Stimulated activated CD4-positive, alpha-beta T cell treated with anti-CD3 and anti-CD28 coated beads, TNF-alpha, amount 100 ng/mL, for 24 hours (primary cell): ENCODE measurements at places on chromosomes 12 and 14.

GRCh38 chr12:118055144-118055557 is 5.8 kb downstream of the WSB2 start:
- DNase-seq, result peak; percentile 69

GRCh38 chr14:50063876-50064420 is 52.4 kb downstream of the VCPKMT start:
- no peak for DNase-seq

DNA sequence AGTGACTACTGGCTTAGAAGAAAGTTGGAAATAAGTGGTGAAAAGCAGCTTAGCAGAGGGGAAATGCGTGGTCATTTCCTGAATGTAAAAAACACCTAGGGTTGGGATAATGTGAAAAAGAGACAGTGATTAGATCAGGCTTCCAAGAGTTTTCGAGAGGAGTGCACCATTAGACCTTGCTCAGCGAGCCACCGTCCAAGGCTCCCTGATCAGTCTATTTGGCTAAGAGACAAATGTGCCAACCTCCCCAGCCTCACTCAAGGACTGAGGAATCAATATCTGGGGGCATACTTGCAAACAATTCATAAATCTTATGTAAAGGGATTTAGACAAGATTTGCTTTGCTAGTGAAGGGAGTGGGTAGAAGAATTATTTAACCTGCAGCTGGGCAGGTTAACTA is 594.5 kb downstream of the NRXN3 start:
- DNase-seq, result no peak

DNA sequence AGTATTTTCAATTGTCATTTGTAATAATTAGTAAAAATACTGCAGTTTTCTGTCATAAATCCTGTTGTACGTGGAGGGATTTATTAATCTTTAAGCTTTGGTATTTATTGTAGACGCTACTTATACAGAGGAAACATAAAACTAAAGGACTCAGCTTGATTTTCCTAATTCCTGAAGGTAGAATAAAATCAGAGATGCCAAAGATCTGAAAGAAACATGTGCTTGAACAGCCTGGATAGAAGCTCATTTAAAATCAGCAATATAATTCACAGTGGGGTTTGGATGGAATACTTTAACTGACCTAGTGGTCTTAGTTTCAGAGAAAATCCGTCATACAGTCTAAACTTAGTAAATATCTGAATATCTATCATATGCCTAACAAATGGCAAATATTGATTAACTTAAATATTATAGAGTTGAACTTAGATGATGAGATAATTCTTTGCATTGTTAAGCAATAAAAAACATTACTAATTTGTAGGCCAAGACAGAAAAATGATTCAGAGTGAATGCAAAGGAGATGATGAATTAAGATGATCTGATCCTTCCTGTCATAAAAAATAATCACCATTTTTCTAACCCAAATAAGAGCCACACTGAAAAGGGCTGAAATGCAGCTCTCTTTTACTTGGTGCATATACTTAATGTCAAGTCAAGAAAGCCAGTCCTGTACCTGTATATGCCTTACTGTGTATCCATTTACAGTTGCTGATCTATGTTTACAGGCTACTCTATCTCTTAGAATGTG is 397.1 kb upstream of the DCN start:
- DNase-seq, result no peak

- DNase-seq, result no peak
Measured at GRCh38 chr14:55254581-55254980, 16.6 kb upstream of the FBXO34 start.

DNA sequence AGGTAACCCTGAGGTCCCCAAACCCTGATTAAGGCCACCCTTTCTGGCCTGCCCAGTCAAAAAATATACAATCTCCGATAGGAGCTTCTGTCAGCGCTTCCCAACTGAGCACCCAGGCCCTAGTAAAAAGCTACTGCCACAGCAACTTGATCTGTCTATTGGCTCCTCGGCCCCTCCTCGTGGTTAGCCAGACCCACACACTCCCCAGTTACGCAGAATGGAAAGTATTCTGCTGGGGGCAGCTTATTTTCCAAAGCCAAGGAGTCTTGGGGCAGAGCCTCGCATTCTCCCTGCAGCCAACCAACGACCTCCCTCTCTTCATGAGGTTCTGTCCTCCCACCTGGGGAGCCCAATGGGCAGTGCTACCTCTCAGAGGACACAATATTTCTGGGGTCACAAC is 32.1 kb downstream of the FMNL3 start:
- DNase-seq, result no peak

- no peak for DNase-seq
Measured at GRCh38 chr14:28012629-28013415, 753.8 kb upstream of the FOXG1 start.

GRCh38 chr12:25550186-25550585 is 2.9 kb downstream of the LMNTD1 start:
- DNase-seq, result no peak

- no peak for DNase-seq
Measured at GRCh38 chr12:15933751-15934150, 22.6 kb downstream of the DERA start.

GRCh38 chr12:3139760-3140159 is 62.6 kb downstream of the TSPAN9 start:
- DNase-seq, result no peak

- no peak for DNase-seq
Measured at GRCh38 chr14:31122921-31123320, 84.7 kb downstream of the HECTD1 start.

- DNase-seq, result no peak
Measured at GRCh38 chr14:42214981-42215491, 608.4 kb downstream of the LRFN5 start.

GRCh38 chr12:132046561-132046960 is 96.8 kb downstream of the EP400 start:
- DNase-seq, result no peak

DNA sequence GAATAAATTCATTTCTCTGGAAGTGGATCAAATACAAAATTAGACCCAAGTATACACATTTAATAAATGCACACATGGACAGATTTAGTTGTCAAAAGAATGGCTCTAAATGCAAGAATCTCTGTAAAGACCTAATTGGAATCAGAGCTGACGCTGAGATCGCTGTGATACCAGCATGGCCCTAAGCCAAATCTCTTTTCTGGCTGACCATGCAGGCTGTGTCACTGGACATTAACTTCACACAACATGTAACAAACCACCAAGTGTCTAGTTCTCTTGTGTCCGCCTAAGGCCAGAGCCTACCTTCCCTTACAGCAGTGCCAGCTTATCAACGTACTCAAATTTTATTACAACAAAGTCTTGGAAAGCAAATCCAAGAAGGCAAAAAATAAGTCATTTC is 127.5 kb downstream of the MED13L start:
- DNase-seq, result no peak

DNA sequence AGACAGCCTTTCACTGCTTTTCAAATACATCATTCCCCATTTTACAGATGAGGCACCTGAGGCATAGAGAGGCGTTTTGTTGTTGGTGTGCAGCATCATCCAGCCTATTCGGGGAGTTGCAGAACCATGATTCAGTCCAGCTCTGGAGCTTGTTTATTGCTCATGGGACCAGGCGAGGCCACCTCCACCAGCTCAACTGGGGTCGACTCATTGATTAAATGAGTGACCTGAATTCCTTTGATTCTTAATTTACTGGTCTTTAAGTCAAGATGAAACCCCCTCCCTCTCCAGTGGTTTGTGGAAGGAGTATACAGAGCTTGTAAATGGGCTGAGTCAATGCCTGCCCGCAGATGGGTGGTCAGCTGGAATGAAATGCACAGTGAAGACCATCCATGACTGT is 161.9 kb downstream of the CHST11 start:
- no peak for DNase-seq

GRCh38 chr12:38508246-38508645 is 191.7 kb downstream of the ALG10B start:
- DNase-seq, result no peak

GRCh38 chr12:115998794-115999478 is 278.6 kb downstream of the MED13L start:
- no peak for DNase-seq

GRCh38 chr14:65287264-65288131 is 125.0 kb upstream of the FUT8 start:
- peak; percentile 45 for DNase-seq

GRCh38 chr14:21015312-21015711 is 9.5 kb downstream of the NDRG2 start:
- no peak for DNase-seq

GRCh38 chr14:64817631-64818030 is 62.1 kb downstream of the SPTB start:
- DNase-seq, result no peak

DNA sequence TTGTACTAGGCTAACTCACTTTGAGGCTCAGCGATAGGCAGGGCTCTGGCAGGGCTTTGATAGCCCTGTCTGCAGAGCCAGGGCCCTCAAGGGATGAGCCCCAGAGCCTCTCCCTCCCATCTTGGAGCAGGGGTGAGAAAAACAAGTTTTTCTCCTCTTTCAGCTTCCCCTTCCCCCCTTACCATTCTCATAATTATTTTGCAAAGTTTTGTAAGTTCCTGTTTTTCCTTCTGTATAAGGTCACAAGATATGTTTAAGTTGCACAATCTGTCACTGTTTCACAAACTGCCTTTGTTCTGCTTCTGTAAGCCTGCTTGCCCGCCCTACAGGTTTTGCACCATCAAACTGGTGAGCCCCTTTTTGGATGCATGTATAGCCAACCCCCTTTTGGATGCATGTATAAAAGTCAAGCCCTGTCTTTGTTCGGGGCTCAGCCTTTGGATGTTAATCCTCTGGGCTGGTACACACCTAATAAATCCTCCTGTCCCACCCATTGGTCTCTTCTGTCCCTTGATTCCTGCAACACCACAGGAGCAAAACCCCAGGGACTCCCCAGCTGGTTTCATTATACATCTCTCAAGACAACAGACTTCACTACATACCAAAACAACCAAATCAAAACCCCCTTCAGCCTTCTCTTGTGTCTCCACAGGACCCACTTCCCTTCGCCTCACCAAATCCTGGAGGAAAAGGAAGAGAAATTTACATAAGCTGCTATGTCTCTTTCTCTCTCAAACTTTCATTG is 52.5 kb upstream of the RESF1 start:
- DNase-seq, result no peak

GRCh38 chr12:52024845-52025230 is 18.1 kb downstream of the TAMALIN start:
- no peak for DNase-seq

DNA sequence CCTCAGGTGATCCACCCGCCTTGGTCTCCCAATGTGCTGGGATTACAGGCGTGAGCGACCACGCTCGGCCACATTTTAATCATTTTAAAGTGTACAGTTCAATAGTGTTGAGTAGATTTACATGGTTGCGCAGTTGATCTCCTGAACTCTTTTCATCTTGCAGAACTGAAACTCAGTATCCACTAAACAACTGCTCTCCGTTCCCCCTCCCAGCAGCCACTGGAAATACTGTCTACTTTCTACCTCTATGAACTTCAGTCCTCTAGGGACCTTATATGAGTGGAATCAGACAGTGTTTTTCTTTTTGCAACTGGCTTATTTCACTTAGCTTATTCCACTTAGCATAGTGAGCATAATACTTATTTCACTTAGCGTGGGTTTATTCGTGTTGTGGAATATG is 53.7 kb downstream of the KCTD10 start:
- DNase-seq, result no peak

DNA sequence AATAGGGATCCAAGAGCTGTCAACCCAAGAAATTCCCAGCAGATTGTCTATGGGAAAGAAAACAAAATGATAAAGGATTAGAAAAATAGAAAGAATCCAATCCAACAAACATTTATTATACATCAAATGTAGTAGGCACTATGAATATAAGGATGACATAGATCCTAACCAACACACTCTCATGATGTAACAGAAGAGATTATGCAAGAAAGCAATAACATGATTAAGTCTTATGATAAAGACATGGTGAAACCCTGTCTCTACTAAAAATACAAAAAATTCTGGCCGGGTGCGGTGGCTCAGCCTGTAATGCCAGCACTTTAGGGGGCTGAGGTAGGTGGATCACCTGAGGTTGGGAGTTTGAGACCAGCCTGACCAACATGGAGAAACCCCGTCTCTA is 2.7 kb downstream of the MED6 start:
- DNase-seq, result no peak

GRCh38 chr14:82796086-82796485 is 1262.4 kb upstream of the SEL1L start:
- DNase-seq, result no peak
